ENCODE measurements at places on chromosomes 16 and 17.

GRCh38 chr17:8056232-8056975 is 17.5 kb downstream of the ALOX15B start:
- DNase-seq: no peak

GRCh38 chr16:52068447-52069074 is 478.4 kb downstream of the TOX3 start:
- no peak for DNase-seq

- no peak for DNase-seq
Measured at GRCh38 chr17:33974276-33974675, 280.8 kb upstream of the CCL2 start.

DNA sequence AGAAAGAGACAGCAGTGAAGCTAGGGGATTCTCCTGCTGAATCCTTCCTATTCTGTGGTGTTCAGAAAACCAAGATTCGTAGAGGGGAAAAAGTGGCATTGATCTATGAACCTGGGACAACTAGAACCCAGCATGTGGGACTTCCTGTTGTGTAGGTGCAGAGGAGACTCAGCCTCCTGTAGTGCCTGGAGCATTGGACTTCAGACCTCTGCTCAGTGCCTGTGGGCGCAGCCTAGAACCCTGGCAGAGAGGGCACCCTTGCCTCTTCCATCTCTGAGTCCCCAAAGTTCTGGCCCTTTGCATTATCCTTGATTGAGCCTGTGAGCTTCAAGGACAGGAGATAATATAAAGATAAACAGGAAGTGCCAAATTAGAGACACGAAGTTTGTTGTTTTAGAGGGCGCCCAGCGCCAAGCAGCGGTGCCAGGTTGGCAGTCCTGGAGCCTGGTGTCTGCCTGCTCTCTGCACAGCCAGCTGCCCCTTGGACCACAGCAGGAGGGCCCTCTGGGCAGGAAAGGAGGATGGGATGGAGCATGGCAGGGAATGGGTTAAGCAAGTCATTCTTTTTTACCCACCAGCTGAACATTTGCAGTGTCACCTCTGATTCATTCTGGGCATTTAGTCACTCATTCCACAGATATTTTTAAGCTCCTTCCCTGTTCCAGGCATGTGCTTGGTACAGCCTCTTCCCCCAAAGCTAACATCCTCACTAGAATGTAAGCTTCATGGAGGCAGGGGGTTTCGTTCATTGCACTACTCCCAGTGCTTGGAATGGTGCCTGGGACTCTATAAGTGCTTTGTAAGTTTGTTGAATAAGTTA is 11.9 kb upstream of the SP6 start:
- peak; percentile 63 for DNase-seq

- no peak for DNase-seq
Measured at GRCh38 chr16:48810803-48811453, 200.9 kb upstream of the N4BP1 start.

DNA sequence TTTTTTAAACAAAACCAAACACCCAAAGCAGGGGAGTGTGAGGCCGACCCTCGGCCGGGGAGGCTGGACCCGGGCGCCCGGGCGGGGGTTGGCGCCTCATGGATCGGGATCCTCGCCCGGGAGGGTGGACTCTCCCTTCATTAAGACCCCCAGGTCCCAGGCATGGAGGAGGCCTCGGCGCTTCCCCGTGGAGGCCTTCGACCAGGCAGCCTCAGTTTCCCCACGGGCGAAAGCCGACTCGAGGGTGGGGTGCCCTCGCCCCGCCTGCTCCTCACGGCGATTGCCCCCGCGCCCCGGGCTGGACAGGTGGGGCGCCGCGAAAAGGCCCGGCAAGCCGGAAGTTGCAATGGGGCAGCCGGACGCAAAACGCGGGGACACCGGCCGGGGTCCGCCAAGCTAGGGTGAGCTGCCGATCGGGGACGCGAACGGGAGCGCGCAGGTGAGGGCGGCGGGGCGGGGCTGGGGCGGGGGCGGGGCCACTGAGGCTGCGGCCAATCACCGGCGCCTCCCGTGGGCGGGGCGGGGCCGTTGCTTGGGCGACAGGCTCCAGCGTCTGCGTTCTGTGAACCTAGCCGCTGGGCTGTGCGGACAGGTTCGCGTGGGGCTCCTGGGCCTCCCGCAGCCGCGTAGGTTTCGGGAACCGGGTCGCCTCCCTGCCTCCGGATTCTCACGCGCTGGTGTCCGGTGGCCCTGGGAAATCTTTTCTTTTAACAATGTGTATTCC is 6.0 kb upstream of the ZNF205 start:
- peak; percentile 61 for DNase-seq

GRCh38 chr17:320809-321385 is 31.7 kb downstream of the RPH3AL start:
- no peak for DNase-seq

GRCh38 chr17:48626245-48627117 is at the start of gene HOXB9:
Gene HOXB9 (minus strand): TSS chr17:48626358. CDS start chr17:48626269, 89 bp downstream.
- no peak for DNase-seq

GRCh38 chr17:44887971-44888954 is 11.0 kb downstream of the EFTUD2 start:
- no peak for DNase-seq

- peak; percentile 96 for DNase-seq
Measured at GRCh38 chr17:36856222-36856621, 81.1 kb upstream of the LHX1 start.

- DNase-seq: no peak
Measured at GRCh38 chr16:10511829-10512228, 68.6 kb downstream of the EMP2 start.

GRCh38 chr16:86609115-86609514 is 30.8 kb downstream of the FOXL1 start:
- no peak for DNase-seq

DNA sequence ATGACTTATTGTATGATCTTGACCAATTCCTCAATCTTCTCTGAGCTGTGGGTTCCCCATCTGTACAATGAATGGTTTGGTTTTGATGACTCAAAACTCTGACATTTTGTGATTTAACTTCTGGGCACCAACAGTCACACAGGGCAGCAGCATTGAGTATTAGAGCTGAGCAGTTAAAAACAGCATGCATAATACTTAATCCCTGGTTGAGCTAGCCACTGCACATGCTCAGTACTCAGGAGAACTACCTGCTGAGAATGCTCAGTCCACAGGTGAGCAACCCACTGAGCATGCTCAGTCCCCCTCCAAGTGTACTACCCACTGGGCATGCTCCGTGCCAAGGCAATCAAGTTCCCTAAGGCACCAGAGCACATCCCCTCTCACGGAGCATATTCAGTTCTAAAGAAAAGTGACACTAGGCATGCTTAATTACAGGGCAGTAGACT is 68.7 kb downstream of the AIPL1 start:
- peak; percentile 72 for DNase-seq

GRCh38 chr17:49748223-49748622 is 15.7 kb downstream of the FAM117A start:
- no peak for DNase-seq
